ENCODE measurements at places on chromosomes 12 and 14.

GRCh38 chr14:76096257-76096656 is 55.5 kb upstream of the GPATCH2L start:
- DNase-seq = no peak

DNA sequence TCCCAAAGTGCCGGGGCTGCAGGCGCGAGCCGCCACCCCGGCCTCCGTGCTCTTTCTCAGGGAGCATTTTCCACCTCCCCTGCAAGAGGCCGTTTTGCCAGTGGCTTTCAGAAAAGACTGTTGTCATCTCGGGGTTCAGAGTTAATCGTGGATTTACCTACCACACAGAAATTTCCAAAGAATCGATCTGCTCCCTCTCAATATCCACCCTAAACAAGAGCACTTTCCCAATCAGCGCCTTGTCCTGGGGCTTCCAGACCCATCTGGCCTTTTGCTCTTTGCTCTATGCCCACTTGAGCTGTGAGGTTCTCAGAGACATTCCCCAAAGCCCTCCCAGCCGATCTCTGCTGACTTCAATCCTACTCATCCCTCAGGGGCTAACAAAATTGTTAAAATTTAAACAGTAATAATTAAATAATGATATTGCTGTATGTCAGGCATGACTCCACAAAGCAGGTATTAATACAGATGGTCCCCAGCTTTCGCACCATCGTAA is 86.6 kb downstream of the NINJ2 start:
- no peak for DNase-seq

DNA sequence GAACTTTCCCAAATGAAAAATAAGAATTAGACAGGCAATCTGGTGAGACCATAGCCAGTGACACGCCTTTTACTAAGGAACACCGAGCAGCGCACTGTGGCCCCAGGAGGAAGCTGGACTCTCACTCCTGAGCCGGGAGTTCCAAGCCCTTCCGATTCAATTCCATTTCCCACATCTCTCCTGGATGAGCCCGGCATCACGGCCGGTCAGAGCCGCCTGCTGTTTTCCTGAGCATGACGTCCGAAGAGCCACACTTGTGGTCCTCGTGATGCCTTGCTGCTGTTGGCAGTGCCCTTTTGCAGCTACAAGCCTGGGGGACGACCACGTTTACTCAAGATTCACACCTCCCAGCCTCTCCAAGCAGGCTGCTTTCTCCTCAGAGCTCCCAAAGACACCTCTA is 40.8 kb downstream of the FBXL14 start:
- no peak for DNase-seq

DNA sequence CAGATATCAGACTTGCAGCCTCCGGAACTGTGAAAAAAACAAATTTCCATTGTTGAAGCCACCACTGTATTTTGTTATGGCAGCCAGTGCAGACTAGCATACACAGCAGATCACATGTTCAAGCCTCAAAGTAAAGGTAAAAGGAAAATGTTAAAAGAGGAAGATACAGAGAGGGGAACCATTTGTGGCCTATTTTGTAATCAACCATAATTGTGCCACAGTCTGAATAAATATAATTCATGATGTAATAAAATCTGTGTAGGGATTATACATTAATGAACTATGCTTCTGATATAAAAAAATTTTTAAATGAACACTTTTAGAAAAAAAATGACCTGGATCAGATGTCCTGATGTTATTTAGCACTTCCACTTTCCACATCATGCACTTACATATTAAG is 79.6 kb downstream of the SLC16A7 start:
- no peak for DNase-seq

DNA sequence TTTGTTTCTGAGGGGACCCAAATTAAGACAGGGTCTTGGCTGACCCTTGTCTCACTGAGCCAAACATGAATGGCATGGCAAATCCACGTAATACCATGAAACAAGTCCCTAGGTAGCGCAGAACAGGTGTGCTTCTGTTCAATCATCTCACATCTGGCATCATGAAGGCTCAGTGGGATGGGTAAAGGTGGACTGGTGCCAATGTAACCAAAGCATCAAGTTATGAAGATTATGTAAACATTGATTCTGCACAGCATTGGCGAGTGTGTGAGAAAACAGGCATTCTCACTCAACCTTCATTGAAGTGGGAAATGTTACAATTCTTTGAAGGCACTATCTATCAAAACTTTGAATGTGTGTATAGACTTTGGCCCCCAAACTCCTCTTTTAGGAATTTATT is 41.9 kb downstream of the PTGER2 start:
- no peak for DNase-seq

DNA sequence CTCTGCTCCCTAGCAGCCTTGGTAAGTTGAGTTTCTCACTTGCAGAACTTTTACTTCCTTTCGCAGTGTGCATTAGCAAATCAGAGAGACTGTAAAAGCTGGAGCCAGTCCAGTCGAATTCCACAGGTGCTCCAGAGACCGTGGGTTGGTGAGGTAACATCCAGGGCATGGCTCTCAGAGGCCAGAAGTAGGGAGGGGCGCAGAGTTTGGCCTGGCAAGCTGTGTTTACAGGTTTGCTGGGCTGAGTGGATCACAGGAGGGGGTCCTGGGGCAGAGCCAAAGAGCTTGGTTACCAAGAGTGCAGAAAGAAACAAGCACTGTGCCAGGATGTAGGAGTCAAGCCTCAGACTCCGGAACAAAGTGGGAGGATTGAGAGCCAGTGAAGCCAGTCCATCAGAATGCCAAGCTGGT is 10.2 kb upstream of the BHLHE41 start:
- DNase-seq = no peak

- DNase-seq = no peak
Observed at GRCh38 chr14:55053500-55053899, 2.1 kb downstream of the MAPK1IP1L start.

DNA sequence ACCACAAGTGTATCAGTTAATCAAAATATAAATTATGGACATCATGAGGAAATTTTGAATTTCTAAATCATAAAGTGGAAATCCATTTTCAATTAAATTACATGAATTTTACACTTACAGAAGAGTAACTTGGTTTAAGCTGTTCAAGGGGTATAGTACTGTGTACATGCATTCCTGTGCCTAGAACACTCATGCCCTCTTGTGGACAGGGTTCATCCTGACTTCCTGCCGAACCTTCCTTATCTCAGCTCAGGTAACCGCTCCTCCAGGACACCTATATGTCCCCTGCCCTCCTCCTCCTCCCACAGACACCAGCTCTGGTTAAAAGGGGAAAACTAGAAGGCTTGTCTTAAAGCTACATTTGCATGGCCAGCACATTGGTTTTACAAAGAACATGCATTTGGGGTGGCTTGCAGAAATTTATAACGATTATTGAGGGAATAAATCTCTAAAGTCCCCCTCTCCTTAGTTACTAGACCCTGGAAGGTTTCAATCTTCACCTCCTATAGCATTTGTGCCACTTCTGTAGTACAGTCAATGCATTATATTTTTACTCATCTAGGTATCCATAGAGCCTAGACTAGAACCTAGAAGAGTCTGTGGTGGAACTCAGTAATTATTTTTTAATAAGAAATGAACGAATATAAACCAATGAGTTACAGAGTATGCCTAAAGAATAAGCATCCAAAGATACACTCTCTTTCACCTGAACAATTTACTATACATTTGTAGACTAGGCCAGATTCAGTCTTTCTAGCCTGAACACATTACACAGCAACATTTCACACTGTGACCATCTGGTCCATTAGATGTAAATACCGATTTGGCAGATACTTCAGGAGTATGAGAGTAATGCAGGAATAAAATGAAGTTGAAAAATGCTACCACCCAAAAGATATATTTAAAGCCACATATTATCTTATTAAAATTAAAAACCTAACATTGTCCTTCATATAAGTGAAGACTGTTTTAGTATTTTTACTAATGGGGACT is 345.6 kb downstream of the PAWR start:
- DNase-seq = peak; percentile 12

DNA sequence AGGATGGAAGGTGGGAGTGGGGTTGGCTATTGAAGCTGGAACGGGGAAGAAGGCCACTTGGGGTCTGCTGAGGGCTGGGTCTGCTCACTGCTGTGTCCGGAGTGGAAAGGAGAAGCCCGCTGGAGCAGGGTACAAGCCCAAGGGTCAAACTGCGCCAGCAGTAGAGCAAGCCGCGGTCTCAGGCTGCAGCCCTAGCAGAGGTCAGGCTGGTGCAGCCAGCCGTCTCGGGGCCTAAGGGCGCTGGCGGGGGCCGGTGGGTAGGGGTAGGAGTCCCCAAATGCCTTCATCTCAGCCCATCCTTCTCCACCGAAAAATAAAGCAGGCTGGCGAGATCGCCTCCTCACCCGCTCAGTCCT is 718 bp upstream of the JDP2 start:
- DNase-seq = no peak

- DNase-seq = no peak
Observed at GRCh38 chr14:100345711-100346110, 22.6 kb downstream of the SLC25A47 start.

- DNase-seq = no peak
Observed at GRCh38 chr12:68791897-68792481, 16.0 kb upstream of the MDM2 start.

GRCh38 chr14:68111853-68112270 is 292.3 kb downstream of the RAD51B start:
- DNase-seq = no peak

- peak; percentile 90 for DNase-seq
Observed at GRCh38 chr14:71321574-71322315, 414.5 kb downstream of the PCNX1 start.

DNA sequence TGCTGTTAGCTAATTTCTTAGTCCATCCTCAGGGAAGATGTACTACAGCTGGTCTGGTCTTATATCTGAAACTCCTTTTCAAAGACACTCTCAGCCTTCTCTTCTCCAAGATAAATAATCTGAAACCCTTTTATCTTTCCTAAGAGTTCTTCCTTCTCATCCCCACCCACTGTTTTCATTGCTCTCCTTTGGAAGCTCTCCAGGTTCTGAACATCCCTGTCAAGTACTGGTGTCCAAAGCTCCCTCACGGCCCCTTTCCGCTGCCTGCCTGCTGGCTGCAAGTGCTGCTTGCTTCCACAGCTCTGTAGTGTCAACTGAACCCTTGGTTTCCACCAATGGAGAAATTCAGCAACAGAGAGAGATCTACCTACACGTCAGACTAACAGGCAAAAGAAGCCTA is 6.6 kb upstream of the SLC6A13 start:
- no peak for DNase-seq

DNA sequence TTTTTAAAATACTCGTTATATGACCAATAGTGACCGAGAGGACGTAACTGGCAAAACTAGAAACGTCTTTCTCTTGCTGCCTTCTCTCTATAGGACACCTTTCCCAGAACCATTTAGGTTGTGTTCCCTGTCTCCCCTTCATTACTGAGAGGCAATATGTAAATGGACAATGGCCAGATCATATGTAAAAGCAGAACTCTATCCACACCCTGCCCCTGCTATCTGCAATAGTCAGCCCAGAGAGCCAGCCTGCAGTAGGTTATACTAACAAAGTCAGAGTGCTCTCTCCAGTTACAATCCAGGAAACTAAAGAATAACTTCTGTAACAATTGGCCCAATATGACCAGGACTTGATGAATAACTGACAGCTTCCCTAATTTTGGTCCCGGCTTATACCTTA is 216.8 kb downstream of the ANO6 start:
- DNase-seq = no peak

DNA sequence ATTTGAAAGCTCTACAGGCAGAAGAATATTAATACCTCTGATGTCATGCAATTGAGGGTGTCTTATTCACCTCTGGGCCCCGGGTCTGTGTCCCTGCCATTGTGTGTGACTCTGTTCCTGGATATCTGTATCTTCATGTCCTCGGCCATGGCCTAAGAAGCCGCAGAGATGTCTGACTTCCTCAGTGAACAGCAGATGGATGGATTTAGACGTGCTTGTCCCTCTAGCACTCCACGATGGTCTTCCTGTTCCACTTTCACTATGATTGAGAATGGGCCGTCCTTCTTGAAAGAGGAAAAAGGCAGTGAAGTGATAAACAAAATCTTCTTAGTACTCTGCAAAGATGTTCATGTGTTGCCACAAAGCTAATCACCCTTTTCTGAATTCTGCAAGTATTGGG is 217.4 kb downstream of the SLC41A2 start:
- DNase-seq = no peak

GRCh38 chr12:49984476-49985359 is 12.0 kb downstream of the AQP6 start:
- no peak for DNase-seq

DNA sequence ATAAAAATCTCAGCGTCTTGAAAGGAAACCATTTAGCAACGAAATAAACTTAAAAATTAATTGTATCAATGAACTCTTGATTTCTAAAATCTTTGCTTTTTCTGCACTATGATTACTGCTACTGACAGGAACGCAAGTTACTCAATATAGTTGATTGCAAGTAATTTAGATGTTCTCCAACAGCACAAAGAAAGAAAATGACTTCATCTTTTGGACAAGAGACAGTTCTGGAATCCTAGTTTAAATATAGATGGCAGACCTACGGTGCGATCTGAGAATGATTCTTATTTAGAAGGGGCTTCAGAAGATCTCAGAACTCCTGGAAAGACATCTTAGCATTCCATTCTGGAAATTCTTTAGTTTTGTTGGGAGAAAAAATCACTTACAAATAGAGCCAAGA is 1.4 kb upstream of the SUDS3 start:
- no peak for DNase-seq

DNA sequence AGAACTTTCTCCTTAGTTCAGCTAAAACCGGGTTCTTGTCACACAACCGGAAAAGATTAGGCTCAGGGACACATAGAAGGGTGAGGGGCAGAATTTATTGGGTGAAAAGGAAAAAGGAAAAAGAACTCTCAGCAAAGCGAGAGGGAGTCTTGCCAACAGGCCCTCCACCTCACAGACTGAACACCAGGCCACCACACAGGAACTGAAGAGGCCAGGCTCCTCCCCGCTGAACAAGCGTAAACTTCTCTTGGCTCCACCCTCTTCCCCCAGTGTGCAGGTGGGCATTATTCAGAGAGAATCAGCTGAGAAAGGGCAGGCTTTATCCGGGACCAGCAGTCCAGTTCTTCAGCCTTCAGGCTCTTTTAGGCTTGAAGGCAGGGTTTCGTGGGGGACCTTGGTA is 125.6 kb upstream of the FGD4 start:
- DNase-seq = no peak

DNA sequence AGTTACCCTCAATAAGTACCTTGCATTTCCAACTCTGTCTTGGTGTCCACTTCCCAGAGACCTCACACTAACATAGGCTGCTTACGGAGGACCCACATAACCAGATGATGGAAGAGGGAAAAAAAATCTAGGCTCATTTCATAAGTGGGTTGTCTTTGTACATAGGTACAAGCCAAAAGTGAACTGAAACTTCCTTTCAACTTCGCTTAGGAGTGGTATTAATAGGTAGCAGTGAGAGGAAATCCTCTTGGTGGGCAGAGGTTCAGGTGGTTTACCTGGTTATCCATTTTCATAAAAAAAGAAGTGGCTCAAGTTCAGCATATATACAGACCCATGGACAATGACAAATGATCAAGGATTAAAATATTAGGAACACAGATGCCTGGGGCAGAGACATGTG is 35.8 kb upstream of the RNU6-7 start:
- DNase-seq = no peak

DNA sequence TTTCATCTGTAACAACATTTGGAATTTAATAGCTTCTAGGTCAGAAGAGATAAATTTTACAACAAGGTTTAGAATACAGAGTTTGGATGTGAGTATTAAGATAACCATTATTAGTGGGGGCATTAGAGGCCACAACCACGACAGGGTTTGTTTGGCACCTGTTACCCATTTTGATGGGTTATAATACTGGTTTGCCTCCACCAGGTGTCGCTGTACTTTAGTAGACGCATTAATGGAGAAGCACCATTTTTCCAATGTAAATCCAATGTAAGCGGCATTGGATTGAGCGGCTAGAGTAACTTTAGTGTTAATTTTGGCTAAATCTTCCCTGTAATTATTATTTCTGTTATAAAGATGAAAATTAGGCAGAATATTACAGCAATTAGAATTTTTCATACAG is 136.2 kb downstream of the SLCO1B3 start:
- peak; percentile 8 for DNase-seq

Data from NCI-H2107 (cell line).